ENCODE measurements at places on chromosomes 11 and 22.

GRCh38 chr11:17275400-17276235, 921 bp upstream of the NUCB2 start:
- no peak for DNase-seq

DNA sequence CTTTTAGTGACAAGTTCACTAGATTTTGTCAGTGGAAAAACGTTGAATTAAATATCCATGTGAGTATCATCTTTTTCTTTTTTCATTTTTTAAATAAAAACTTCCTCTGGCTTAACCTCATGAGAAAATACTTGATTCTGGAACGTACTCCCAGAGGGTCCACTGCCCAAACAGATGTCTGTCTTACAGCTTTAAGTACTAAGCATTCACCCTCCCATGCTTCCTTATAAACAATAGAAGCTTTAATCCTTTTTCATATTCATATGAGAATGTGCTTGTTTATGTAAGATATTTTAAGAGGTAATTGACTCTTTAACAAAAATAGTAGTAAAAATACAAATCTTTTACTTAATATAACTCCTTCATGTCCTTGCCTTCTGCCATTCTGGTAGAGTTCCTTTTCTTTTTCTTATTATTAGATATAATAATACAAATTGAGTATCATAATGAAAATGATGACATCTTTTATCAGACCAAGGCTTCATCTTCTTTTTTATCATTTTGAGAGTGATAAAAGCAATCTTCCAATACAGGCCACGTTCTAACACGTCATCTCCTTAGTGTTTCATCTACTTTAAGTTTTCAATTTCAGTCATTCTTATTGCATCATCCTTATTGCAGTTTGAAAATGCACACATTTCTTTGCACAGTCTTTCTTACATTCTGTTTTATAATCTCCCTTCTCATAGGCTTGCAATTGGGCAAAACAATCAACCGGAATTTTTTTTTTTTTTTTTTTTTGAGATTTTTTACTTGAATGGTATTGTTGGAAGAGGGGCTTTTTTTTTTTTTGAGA, 69.5 kb upstream of the MYO18B start:
- DNase-seq = no peak

- no peak for DNase-seq
Measured at GRCh38 chr11:75233754-75234172, 6.8 kb upstream of the TPBGL start.

DNA sequence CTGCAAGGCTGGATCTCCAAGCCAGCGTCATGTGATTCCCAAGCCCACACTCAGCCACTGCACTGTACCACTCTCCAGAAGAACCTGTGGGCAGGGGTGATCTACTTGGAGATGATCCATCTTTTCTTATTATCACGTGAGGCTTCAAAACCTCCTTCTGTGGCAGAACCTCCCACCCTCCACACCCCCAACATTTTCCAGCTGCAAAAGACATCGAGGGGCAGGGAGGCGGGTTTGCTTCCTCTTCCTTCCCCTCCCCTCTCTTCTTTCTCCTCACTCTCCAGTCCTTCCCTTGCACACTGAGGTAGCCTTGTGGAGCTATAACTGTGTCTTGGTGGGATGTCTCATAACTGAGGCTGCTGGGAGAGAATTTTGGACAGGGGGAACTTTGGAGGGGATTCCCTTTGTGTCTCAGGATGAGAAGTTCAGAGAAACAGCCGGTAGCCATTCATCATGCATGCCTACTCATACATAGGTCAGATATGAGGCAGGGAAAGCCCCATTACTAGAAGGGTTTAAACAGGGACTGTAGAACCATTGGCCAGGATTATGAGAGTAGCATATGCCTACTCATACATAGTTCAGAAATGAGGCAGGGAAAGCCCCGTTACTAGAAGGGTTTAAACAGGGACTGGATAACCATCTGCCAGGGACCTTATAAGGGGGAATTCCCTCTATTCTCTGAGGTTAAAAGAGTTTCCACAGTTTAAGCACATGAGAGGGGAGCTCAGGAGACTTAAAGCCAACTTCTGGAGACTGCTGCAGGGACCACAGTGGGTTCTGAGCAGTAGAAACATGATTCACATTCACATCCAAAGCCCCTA, 420.7 kb upstream of the CADM1 start:
- DNase-seq = no peak

GRCh38 chr11:106879832-106880546, 138.3 kb downstream of the GUCY1A2 start:
- no peak for DNase-seq

DNA sequence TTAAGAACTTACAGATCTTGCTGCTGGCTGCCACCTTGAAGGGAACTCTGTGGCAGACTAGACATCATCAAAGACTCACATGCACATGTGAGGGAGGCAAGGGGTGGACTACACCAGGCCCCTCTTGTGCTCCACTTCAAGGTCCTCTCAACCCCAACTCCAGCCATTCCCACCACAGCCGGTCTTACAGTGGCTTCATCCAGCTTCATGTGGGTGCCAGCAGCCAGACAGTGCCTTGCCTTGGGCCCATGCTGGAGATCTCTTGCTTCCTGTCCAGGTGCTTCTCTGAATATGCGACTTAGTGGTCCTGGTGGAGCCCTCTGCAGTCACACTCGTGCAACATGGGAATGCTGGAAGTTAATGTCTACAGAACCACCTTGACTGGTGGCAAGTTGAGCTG, 44.6 kb upstream of the WNT7B start:
- no peak for DNase-seq

DNA sequence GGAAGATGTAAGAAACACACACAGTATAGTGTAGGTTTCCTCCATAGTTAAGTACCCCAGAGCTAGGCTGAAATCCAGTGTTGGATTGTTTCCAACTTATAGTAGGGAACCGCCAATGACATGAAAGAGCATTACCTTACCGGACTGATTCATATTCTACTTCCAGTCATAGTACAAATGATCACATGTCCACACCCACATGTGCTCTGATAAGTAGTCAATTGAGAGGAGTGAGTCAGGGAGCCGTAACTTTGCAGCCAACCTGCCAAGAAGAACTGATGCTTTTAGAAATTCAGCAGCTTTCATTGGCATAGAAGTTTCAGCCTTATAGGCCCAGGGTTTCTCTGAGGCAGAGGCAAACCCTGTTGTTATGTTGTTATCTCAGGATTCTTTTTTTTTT, 240.6 kb downstream of the ETS1 start:
- no peak for DNase-seq

- no peak for DNase-seq
Measured at GRCh38 chr11:14312736-14313438, 46.1 kb downstream of the RRAS2 start.

DNA sequence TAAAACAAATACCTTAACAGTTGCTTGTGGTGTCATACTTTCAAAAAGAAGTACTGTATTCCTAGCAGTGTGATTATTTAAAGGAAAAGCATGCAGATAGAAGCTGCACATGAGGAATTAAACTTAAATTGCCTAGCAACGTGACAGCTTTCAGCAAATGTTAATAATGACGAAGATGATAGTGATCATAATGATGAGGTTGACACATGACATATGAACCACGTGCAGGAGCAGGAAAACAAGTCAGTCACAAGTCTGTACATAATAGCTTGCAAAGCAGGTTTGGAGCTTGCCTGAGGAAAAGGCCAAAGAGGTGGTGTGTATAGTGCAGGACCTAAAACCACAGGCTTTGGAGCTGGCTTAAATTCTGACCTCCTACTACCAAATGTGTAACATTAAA, 30.6 kb upstream of the PIK3C2A start:
- DNase-seq = no peak

GRCh38 chr22:22926370-22927195, 39.0 kb downstream of the IGLL5 start:
- DNase-seq = no peak

DNA sequence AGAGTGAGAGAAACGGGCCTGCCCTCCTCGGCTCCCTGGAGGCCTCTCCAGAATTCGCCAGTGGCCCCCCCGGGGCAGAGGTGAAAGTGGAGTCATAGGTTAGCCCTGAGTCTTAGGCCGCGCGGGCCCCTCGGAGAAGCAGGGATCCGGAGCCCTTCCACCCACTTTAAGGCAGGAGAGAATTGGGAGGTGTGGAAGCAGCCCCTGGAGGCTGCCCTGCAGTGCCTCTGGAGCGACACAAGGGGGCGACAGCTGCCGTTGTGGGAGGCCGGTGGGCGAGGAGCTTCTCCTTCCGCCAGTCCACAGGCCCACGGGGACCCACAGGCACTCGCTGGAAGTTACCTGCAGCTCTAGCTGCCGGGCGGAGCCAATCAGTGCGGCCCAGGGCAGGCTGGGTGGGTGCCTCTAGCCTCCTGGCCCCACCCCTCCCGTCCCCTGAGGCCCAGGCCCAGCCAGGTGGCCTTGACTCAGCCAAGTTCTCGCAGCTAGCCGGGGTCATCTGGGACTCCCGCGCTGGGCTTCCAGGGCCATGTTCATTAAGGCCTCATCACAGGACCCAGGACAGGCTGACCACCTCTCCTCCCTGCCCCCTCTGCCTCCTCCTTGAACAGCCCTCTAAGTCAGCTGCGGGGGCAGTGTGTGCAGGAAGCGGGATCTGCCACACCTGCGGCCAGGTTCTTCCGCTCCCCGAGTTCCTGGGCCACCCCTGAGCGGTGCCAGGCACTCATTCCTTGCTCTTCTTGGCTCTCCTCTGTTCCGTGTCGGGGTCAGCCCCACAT, 5.0 kb downstream of the DGKZ start:
- no peak for DNase-seq

DNA sequence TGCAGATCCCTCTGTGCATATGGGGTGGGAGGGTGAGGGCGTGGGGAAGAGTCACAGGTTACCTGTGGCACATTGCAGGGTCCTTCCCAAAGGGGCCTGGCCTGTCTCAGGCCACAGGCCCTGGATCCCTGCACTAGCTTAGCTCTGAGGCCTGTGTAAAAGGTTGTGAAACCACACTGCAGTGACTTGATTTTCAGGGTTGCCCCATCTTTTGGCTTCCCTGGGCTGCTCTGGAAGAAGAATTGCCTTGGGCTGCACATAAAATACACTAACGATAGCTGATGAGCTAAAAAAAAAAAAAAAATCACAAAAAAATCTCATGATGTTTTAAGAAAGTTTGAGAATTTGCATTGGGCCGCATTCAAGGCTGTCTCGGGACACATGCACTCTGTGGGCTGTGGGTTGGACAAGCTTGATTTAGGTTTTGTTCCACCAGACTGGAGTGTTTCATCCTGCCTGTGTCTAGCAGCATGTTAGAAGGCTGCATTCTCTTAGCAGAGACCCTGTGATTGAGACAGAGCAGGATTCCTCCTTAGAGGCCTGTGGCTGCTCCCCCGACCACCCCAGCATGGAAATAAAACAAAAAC, 35.9 kb upstream of the TREH start:
- no peak for DNase-seq

DNA sequence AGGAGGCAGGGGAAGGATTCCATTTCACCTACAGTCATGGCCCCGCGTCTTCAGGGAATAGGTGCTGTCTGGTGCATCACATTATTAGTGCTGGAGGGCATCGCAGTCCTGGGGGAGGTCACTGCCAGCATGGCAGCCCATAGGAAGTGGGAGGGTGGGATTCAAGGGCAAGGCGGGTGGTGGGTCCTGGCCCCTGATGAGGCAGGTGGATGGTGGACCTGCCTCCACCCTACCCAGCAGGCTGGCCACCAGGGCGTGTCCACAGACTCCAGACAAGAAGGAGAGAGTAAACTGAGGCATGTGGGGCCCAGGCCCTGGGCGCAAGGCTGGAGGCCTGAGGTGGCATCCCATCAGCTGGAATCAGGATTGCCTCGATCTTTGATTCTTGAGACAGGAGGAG, 53.3 kb downstream of the RTN4R start:
- DNase-seq = no peak

GRCh38 chr22:33919391-33920196, 682 bp downstream of the LARGE1 start:
- no peak for DNase-seq

GRCh38 chr22:19357270-19358105, 66.0 kb upstream of the CLTCL1 start:
- peak; percentile 48 for DNase-seq

DNA sequence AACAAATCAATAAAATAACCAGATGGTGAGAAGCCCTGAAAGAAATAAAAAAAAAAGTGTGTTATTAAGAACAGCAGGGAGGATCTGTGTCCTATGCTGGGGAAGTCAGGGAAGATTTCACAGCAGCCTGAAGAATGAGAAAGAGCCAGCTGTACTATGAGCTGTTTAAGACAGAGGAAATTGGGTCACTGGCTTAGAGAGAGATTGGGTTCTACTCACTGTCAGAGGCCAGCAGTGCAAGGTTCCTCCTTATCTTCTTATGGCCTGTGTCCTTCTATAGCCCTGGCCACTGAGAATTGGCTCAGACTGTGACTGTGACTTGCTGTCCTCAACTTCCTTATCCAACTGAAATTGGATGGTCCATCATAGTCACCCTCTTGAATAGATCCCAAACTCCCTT, 54.8 kb upstream of the FDX1 start:
- no peak for DNase-seq

DNA sequence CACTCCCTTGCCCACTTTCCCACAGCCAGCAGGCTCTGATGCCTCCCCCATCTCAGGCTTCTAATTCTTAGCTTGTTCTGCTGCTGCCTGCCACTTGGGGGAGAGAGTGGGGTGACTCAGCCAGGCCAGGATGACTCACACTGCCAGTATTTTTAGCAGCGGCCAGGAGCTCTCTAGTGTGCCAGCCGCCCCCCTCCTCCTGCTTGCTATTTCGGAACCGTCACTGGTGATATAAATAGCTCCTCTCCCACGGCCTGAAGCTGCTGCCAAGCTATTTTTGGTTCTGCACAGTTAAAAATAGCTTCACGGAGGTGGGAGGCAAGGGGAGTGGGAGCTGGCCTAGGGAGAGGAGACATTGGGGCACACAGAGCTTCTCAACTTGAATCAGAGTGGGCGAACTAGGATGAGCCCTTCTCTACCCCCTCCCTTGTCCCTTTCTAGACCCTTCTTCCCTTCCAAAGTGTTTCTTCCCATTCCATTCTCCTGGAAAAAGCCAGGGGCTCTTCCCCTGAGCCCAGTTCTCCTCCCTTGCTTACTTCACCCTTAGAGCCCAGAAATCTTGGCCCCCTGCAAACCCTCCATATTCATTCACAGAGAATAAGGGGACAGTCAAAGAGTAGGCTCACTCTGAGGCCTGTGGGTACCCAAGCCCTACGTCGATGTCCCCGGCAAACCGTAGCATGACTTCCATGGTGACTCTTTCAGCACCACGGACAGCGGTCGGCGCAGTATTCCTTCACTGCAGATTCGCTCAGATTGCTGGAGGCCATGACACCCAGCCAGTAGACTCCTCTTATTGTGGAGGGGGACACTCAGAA, 2.5 kb upstream of the NPAS4 start:
- DNase-seq = peak; percentile 84

GRCh38 chr11:70122490-70123198, 44.5 kb downstream of the ANO1 start:
- DNase-seq = no peak

- no peak for DNase-seq
Measured at GRCh38 chr11:101880222-101880621, 34.6 kb upstream of the CEP126 start.

- no peak for DNase-seq
Measured at GRCh38 chr11:23226331-23227077, 366.2 kb upstream of the CCDC179 start.

DNA sequence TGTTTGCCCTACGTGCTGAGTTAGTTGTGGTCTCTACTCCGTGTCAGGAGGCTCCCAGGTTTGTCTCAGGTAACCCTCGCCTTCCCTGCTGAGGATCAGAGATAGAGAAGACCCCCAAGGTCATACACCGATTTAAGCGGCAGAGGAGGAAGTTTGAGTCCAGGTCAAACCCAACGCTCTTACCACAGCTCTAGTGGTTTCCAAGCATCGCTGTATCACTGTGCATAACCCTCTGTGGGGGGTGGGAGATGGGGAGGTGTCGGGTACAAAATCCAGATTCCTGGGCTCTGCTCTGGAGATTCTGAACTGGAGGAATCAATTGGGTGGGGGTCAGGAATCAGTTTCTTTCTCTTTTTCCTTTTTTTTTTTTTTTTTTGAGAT, 627 bp downstream of the DNAJC4 start:
- DNase-seq = no peak
